ENCODE measurements at places on chromosomes 11 and 22.
A peak's percentile ranks its signal among the peaks of the same experiment; 100 is the strongest.

DNA sequence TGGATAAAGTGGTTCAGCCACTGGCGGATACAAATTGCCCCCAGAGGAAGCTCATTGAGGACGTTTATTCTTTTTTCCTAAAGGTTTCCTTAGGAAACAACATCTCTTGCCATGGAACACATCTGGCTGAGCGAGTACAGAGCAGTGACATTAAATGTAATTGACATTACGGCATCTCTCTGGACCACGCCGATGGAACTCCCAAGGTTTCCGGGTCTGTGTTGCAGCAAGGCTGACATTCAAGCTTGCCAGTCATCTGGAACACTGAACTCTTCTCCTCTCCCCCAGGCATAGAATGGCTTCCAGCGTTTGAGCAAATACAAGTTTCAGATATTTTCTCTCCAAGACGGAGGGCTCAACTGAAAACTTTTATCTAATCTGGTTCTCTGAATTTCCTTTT lies 42.1 kb downstream of the CLMP start:
- DNase-seq, result no peak

DNA sequence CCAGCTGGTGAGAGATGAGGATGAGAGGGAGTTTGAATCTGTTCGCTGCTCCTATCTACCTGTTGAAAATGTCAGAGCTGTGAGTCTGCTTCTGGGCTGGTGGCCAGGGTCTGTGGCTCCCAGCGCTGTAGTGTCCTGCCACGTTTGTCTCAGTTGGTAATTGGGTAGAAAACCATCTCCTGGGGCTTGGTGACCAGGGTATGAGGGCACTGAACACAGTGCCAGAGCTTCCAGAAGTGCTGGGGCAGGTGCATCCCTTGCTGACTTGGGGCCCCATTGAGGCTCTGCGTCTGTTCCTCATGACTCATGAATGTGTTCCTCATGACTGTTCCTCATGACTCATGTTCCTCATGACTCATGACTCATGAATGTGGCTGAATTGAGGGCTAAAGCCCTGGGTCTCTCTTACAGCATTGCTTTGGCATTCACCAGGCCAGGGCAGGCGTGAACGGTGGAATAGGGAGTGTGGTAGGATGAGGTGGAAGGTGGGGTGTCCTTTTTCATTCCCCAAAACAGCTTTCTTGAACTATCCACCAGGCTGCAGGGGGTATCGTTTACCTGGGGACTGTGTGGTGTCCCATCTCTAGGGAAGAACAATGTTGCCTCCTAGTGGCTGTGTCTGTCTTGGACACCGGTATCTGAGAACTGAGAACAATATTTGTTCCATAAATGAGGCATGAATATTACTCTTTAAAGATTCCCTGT lies 139.5 kb downstream of the COMMD9 start:
- DNase-seq, result peak; percentile 71

DNA sequence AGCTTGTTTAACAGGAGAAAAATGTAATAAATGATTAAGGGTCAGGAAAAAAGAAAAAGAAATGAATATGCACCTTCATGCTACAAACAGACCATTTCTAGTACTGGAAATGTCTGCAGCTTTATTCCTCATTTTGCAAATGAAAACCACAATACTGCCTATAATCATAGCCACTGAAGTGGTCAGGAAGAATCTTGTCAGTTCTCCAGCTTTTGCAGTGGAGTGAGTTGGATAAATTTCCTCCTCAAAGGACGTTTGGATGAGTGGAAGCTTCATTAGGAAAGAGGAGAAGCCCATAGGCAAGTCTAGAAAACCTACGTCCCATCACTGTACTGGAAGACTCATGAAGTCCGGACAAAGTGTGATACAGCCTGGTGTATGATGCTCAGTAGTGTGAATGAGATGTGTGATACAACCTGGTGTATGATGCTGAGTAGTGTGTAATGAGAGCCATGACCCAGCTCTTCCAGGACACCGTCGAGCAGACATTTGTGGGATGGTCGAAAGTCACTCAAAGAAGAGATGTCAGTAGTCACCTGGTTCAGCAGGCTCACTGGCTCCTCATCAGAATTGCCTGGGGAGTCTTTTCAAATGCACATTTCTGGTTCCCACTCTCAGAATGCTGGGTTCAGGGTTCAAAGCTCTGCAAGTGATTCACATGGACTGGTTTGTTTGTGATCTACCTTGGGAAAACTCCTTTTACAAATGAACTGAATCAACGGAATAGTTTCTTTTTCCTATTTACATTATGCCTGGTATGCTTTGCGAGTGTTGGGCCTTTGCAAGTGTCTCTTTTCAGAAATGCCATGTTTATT lies 101.3 kb downstream of the PDHX start:
- DNase-seq, result no peak

DNA sequence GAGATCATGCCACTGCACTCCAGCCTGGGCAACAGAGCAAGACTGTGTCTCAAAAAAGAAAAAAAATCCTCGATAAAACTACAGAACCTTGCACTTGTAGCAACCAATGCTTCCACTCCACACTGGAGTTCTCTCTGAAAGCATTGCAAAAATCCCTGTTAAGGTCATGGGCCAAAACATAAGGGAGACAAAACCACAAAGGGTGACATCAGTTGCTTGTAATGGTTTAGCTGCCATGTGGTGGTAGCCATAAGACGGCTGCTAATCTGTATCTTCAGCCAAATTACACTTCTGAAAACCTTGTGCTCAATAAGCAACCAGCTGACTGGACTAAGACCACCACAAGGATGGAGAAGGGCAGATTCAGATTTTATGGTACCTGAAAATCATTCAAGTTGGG lies 20.6 kb upstream of the TPH1 start:
- no peak for DNase-seq

DNA sequence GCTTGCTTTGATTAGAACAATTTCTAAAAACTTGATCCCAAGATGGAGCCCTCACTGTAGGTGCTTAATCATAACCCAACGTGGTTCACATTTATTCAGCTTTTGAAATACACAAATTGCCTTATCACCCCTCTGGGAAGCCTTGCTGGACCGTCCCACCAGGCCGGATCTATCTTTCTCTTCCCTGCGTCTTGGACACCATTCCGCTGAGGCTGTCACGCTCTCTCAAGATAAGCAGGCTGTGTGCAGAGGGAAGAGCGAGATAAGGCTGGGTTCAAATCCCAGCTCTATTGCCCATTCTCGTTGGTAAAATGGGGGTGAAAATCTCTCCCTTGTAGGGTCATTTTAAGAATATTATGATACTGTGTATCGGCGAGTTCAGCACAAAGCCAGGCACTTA lies 20.5 kb upstream of the TP53I11 start:
- DNase-seq, result no peak

Data from tibial artery (tissue), 4 donors.